ENCODE measurements at places on chromosomes 12 and 14.
A peak's percentile ranks its signal among the peaks of the same experiment; 100 is the strongest.

DNA sequence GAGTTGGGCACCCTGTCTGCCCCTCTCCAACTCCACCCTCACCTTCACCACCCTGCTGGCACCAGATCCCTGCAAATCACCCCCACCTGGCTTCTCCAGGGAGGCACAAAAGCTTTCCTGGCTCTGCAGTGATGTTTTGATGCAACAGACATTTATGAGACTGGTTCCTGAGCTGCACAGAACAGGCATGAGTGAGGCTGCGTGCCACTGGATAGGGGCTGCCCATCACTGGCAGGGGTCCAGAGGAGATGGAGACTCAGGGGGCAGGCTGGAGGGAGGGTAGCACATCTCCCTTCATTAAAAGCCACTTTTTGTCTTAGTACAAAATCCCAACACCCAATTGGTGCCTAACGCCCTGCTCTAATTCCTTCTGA is 17.3 kb upstream of the ZDHHC22 start:
- no peak for DNase-seq

GRCh38 chr12:105235732-105236476 is at the start of gene APPL2:
Gene APPL2 (minus strand): TSS chr12:105236174. CDS start chr12:105236012, 162 bp downstream.
- DNase-seq = peak; percentile 79

GRCh38 chr12:93773122-93773871 is 96.1 kb downstream of the CRADD start:
- DNase-seq = peak; percentile 28

DNA sequence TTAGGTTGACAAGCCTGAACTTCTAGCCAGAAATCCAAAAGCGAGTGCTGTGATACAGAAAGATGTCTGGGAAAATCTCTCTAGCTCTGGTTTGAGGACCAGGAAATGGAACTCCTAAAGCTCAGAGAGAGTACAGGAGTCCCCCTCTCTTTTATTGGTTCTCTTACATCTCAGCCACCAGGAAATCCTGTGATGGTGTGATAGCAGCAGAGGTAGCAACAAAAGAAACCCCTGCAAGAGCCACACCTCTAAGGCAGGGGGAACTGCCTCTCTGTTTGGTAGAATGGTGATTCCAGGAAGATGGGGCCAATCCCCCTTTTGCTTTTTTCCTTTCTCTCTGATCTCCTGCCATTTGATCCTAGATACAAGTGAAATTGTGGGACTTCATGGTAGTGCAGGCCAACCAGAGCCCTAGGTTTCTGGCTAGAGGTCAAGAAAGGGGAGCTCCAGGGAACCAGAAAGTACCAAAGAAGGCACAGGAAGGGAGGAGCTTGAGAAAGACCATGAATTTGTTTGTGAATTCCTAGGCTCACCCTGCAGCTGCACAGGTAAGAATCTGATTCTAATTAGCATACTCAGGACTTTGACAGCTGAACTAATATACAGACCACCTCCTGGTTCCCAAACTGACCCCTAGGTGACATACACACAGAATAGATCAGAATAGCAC is 88.5 kb downstream of the PAPLN start:
- DNase-seq = no peak

GRCh38 chr14:53979113-53979681 is 22.6 kb upstream of the BMP4 start:
- no peak for DNase-seq

DNA sequence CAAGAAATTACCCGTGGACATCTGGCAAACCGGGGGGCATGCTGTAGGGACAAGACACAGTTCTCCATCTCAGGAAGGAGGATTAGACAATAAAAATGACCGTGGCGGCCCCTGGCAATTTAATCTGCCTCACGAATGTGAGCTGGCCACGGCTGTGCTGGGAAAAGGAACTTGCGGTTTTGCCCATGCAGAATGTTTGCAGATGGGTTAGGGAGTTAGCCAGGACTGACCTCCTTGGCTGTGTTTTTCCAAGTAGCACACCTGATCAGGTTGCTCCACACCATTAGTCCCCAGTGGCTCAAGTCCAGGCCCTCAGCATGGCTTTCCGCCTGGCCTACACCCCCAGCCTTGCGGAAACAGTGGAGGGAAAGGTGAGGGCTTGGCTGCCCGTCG is 20.8 kb downstream of the TPCN1 start:
- no peak for DNase-seq

DNA sequence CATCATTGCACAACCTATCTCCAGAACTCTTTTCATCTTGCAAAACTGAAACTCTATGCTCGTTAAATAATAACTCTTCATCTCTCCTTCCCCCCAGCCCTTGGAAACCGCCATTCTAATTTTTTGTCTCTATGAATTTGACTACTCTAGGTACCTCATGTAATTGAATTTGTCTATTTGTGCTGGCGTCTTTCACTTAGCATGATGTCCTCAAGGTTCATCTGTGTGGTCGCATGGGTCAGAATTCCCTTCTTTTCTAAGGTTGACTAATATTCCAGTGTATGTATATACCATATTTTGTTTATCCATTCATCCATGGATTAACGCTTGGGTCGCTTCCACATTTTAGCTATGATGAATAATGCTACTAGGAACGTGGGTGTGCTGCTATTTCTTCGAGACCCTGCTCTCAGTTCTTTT is 80.1 kb downstream of the PLXNC1 start:
- no peak for DNase-seq

DNA sequence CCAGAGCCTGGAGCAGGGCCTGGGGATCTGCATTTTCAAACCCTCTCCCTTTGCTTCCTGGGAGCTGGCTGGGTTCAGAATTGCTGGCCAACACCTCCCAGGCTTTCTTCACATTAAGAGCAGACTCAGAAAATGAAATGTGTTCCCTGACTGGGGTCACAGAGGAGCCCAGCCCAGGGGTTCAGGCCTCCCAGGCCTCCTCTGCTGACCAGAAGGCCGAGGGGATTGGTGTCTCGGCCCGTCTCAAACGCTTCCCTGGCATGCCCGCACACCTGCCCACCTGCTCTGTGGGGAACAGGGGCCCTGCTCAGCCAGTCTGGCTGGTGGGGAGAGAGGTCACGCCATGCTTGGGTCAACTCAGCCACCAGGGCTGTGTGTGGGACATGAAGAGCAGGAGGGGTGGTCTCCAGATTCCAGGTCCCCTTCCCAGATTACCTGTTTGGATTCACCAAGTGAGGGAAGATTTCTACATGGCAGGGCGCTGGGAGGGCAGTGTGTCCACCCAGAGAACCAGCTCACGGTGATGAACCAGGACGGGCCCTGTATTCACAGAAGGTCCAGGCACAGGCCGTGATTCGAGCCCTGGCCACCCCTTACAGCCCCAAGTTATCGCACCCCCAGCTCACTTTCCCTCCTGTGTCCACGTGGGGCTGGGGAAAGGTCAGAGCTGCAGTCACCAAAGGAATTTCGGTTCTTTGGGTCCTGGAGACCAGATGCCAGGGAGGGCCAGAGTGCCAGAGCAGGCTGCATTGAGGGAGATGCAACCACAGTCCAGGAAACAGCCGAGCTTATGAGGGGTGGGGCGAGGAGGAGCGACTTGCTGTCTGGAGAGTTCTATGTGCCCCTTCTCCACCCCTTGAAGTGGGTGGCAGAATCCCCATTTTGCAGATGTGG is 55.2 kb upstream of the RIN3 start:
- DNase-seq = no peak

DNA sequence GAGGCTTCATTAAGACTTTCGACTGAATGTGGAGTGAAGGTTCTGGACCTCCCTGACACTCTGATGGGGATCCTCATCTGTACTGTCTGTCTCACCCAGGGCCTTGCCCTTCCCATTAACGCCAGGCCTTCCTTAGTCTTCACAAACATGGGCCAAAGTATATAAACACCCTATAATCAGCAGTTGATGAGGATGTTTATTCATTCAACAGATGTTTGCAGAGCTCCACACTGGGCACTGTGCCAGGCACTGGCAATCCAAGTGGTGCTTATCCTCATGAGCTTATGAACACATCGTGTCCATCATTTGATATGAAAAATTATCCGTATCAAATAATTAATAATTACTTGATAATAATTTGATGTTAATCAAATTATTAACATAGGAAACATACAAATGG is 454.4 kb downstream of the FUT8 start:
- DNase-seq = no peak

DNA sequence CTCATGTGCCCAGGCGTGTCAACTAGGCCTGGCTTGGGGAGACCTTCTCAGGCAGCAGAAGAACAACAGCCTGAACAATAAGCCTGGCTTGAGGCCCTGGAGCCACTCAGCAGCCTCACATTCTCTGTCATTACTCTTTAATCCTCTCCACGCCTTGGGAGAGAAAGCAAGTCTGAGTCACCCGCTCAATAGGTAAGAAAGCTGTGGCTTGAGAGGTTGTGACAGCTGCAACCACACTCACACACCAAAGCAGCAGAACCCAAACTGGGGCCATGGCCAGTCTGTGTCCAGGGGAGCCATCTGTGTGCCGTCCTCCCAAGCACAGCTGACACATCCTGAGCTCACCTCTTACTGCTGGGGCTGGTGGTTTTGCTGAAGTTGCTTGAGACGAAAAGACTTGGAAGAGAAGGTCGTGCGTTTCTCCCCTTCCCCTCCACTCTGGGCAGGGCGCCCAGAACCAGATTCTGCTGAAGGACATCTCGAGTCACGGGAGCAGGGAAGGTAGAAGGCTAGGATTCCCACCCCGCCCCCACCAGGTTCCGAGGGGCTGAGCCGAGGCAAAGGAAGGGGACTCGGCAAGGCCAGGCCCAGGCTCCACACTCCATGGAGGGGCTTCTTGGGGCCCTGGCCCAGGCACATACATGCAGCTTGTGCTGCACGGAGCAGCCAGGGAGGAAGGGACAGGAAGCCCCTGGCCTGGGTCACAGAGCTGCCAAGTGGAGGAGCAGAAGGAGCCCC is 5.5 kb downstream of the TMEM63C start:
- DNase-seq = no peak

- no peak for DNase-seq
These were observed 26.3 kb downstream of the ALKBH1 start for GRCh38 chr14:77681196-77682157.

- DNase-seq = no peak
These were observed 29.2 kb downstream of the PELI2 start for GRCh38 chr14:56147449-56147848.

DNA sequence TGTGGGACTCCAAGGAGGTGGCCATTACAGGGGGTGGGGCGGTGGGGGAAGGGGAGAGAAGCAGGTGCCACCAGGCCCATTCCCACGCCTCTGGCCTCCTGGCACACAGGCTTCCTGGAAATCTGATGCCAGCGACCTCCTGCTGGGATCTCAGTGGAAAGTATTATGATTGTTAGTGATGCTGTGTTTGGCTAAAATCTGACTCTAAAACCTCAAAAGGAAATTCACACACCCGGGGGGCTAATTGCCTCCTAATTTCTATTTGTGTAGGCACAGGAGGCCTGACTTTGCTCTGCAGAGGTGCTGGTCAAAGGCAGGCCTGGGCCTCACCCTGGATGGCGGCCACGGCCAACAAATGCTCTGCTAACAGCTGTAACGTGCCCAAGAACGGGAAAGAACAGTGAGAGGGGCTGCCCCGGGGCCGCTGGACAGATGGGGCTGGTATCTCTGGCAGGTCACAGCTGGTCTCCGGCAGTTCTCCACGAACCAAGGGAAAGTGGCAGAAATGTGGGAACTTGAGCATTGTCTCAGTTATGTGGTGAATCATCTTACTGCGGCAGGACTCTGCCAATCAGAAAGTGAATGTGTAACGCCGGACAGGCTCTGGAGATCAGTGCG is 14.3 kb downstream of the FAM181A start:
- no peak for DNase-seq
